Amniotic stem cell (primary cell): ENCODE measurements at places on chromosomes 16 and 17.

GRCh38 chr16:9407206-9407758 lies 315.8 kb downstream of the HAPSTR1 start:
- DNase-seq, result no peak

GRCh38 chr16:88398874-88399178 lies 16.1 kb downstream of the ZNF469 start:
- DNase-seq, result no peak

GRCh38 chr17:2780256-2780655 lies 16.0 kb upstream of the RAP1GAP2 start:
- no peak for DNase-seq

DNA sequence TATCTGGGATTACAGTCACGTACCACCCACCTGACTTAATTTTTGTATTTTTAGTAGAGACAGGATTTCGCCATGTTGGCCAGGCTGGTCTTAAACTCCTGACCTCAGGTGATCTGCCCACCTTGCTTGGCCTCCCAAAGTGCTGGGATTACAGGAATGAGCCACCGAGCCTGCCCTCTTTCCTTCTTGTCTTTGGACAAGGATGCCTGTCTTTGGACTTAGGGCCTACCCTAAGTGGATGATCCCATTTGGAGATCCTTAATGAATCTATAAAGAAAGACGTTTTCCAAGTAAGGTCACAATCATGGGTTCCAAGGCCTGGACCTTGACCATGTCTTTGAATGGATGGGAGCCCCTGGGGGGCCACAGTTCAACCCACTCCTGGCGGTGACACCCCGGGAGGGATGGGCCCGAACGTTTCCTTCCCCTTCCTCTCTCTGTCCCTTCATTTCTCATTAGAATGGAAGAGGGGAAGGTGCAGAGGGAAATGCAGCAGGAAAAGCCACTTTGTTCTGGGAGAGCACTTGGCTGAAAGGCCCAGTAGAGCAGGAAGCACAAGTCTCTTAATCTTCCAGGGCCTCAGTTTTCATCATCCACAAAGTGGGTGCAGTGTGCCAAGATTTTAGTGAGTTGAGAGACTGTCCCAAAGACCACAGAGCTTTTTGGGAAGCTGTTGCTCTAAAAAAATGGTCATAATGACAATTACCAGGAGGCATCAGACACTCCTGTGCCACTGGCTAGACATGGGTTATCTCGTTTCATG lies 353.3 kb downstream of the SEC14L1 start:
- DNase-seq, result no peak

- DNase-seq, result no peak
Observed at GRCh38 chr17:18946536-18946935, 5.4 kb upstream of the SLC5A10 start.

- no peak for DNase-seq
Observed at GRCh38 chr17:13403982-13404946, 197.5 kb downstream of the HS3ST3A1 start.
